ENCODE measurements at places on chromosomes 1 and 21.

- DNase-seq, result no peak
Measured at GRCh38 chr1:22365331-22366295, 86.0 kb upstream of the ZBTB40 start.

GRCh38 chr1:81731989-81732388 is 68.7 kb upstream of the ADGRL2 start:
- no peak for DNase-seq

DNA sequence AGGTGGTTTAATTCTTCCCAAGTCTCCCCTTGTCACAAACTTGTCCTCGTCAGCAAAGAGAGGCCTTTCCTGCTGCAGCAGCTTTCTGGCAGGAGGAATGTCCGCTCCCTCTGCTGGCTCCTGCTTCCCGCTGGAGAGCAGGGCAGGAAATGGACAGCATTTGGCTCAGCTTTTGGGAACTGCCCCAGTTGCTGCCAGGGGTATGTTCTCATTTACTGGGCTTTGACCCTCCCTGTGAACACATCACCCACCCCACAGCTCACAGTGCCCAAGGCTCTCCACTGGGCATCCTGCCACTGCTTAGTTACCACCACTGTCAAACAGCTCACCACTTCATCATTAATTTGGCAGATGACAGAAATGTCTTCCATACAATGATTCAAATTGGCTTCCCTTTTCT is 75.4 kb downstream of the MRPL37 start:
- no peak for DNase-seq

- DNase-seq, result peak; percentile 50
Measured at GRCh38 chr1:52166996-52167753, 25.3 kb downstream of the ZFYVE9 start.

- DNase-seq, result no peak
Measured at GRCh38 chr21:37688952-37689659, 227.2 kb downstream of the KCNJ6 start.

DNA sequence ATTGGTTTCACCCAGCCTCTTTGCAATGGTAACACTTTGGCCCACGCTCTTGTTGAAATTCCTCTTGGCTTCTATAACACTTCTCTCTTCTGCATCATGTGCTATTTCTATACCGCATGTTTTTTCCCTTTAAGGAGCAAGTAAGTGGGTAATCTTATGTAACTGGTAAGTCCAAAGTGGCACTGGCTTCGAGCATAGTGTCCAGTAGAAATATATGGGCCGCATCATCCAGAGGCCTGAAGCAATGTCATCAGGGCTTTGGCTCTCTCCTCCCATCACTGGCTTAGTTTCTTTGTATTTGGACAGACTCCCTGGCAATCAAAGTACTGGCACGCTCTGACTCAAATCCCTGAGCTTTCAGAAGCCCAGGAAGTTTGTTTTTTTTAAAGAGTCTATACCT is 17.5 kb downstream of the CHML start:
- no peak for DNase-seq

DNA sequence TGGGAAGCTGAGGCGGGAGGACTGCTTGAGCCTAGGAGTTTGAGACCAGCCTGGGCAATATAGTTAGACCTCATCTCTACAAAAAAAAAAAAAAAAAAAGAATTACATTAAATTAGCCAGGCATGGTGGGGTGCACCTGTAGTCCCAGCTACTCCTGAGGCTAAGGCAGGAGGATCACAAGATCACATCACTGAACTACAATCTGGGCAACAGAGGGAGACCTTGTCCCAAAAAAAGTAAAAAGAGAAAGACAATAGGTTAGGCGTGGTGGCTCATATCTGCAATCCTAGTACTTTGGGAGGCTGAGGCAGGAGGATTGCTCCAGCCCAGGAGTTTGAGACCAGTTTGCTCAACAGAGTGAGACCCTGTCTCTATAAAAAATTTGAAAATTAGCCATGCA is 130.3 kb downstream of the TIAM1 start:
- DNase-seq, result no peak

GRCh38 chr1:183732236-183732880 is 72.6 kb upstream of the RGL1 start:
- DNase-seq, result no peak

- no peak for DNase-seq
Measured at GRCh38 chr1:111227851-111228747, 586 bp downstream of the CHI3L2 start.

GRCh38 chr21:33396951-33397350 is 6.3 kb upstream of the IFNGR2 start:
- DNase-seq, result no peak

- DNase-seq, result peak; percentile 55
Measured at GRCh38 chr21:26169061-26169610, 1.4 kb downstream of the APP start.

GRCh38 chr1:219534991-219535390 is 77.9 kb downstream of the ZC3H11B start:
- no peak for DNase-seq

- no peak for DNase-seq
Measured at GRCh38 chr1:43706598-43707189, 642 bp upstream of the ST3GAL3 start.

GRCh38 chr1:177219554-177220458 is 49.0 kb downstream of the BRINP2 start:
- DNase-seq, result peak; percentile 5

DNA sequence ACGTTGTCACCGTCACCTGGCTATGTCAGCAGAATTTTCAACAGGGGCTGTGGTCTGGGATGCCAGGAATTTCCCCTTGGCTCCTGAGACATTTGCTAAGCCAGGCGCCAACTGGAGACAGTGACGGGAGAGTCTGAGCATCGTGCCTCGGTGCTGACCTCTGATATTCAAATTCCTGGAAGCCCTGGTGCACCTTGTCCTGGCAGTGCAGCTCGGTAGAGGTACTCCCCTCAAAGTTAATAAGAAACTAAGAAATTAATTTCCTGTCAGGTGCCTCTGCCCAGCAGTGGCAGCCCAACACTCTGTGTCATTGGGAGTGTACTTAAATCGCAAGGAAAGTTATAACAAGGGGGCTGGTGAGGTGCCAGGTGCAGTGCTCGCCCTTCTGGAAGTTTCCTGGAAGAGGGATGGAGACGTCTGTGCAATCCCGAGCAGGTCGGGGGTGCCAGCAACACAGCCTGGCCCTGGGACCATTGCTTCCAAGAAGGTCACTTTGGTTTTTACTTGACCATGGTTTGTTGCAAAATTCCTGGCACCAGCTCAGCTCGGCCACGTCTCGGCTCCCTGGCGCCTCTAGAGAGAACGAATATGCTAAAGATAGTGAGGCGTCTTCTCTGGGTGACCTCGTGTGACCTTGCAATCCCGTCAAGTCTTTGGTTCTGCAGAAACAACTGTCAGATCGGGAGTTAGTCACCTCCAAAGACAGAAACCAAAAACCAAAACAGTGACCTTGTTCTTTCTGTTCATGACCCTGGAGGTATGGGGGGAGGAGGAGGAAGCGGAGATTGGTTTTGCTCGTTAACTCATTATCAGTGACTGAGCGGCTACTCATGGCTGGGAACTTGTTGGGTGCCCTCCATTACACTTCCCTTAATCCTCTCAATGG is 149.5 kb upstream of the VAMP3 start:
- DNase-seq, result no peak

DNA sequence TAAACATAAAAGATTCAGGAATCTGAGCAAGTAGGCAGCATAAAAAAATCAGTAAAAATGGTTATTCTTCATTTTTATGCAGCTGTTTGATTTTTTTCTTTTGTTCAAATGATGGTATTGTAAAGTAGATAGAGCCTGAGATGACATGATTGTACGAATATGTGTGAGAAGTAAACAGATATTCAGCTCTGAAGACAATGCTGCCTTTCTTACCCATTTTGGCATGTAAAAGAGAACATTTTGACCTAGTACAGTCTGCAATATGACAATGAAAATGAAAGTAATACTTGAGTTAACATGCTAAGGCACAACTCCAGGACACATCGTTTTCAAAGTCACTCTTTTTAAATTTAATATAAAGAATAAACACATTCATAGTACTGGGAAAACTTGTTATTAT is 95.7 kb upstream of the NCAM2 start:
- DNase-seq, result no peak

DNA sequence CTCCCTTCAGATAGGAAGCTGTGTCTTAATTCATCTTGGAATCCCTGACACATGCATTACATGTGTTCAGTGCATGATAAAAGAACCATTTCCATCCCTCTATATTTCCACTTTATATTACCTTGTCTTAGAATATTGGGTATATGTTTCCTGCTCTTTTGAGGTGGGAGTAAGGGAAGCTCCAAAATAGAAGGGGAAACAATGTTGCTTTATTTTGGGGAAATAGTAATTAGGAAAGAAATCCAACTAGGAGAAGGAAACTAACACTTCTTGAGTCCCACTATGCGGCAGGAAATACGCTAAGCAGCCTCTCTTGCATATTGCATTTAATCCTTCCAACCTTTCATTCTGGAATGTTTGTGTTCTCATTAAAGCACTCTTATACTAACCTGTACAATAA is 89.4 kb upstream of the VAV3 start:
- DNase-seq, result no peak

GRCh38 chr1:55912438-55912837 is 666.9 kb downstream of the PLPP3 start:
- no peak for DNase-seq

DNA sequence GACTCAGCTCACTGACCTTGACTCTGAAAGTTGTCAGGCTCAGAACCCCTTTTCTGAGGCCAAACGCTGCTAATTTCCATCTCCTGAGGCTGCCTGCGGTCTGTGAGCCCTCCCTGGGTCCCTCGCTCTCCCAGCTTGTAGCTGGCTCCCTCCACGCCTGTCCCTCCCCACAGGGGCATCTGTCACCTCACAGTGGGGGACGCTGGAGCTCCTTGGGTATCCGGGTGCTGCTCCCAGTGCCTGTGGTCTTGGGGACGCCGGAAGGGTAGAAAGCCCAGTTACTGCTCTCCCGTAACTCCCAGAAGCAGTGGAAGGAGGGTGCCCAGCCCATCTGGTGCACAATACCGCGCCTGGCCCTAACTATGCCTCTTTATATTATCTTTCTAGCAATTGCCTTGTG is 13.0 kb upstream of the MMEL1 start:
- DNase-seq, result no peak

DNA sequence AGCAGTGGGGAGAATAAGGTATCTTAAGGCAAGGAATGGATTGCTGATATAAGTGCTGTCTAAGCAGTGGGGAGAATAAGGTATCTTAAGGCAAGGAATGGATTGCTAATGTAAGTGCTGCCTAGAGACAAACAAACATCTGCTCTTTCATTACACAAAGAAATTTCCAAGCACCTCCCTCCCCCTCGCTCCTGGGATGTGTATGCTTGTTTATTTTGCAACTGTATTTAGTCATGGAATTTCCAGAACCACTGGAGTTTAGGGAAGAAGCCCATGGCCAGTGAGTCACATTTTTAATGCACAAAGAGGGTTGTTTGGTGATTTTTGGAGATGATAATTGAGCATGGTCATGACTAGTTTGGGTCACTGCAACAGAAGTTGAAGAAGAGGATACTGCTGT is 21.5 kb downstream of the PDPN start:
- no peak for DNase-seq

- no peak for DNase-seq
Measured at GRCh38 chr1:203182387-203182953, 4.0 kb downstream of the CHI3L1 start.

DNA sequence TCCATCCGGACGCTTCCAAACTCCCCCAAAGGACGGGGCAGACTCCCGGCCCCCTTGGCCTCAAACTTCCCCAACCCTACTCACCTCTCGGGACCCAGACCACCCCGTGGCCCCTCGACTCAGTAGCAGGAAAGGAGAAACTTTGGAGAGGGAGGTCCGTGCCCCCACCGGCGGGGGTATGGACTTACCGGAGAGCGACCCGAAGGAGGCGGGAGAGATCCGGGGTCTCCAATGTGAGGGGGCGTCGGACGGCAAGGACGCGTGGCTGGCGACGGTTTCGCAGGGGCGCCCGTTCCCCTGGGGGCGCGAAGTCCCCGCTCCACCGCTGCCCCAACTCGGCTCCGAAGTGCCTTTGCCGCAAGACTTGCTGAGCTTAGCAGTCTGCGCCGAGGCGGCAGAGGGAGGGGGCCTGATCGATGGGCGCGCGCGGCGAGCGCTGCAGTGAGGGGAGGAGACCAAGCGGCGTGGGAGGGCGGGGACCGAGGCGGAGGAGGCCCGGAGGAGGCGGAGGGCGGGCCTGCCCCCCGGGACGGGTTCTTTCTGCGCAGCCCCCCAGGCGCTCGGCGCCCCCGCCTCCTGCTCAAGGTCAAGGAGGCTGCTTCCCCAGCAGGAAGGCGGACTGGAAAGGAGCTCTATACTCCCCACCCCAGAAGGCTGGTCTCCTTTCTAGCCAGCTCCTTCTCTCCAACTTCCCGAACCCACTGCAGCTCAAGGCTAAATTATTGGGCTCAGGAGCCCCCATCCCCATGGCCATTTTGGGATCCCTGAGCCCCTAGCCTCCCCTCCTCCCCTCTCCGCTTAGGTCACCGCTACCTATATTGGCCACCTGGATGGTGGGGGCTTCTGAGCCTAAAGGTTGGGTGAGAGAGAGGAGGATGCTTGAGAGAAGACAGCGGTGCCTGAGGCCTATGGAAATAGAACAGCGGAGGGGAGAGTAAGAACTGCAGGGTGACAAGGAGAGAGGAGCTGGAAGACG is at the start of gene SYT2:
Gene SYT2, minus strand, starts transcription at position 385 of the 976 bp plus-strand sequence. CDS start 104,682 bp downstream, outside the sequence.
- DNase-seq, result peak; percentile 13

DNA sequence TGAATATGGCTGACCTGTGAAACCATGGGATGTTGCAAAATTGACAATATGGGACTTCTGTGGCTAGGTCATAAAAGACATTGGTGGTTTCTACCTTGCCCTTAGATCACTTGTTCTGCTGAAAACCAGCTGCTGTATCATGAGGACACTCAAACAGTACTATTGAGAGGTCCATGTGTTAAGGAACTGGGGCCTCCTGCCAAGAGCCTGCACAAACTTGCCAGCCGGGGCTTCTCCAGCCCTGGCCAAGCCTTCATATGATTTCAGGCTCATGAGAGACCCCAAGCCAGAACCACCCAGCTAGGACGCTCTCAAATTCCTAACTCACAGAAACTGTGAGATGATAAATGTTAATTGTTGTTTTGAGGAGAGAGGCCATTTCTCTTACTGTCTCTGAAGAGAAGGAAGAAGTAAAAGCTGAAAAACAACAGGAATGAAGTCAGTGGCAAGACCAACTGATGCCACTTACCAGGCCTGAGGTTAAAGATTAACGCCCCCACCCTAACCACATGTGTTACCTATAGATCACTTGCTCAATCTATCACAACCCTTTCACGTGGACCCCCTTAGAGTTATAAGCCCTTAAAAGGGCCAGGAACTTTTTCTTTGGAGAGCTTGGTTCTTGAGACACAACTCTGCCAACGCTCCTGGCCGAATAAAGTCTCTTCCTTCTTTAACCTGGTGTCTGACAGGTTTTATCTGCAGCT is 3.9 kb upstream of the PITHD1 start:
- DNase-seq, result no peak

- DNase-seq, result no peak
Measured at GRCh38 chr1:22578732-22579361, 15.6 kb downstream of the EPHA8 start.

DNA sequence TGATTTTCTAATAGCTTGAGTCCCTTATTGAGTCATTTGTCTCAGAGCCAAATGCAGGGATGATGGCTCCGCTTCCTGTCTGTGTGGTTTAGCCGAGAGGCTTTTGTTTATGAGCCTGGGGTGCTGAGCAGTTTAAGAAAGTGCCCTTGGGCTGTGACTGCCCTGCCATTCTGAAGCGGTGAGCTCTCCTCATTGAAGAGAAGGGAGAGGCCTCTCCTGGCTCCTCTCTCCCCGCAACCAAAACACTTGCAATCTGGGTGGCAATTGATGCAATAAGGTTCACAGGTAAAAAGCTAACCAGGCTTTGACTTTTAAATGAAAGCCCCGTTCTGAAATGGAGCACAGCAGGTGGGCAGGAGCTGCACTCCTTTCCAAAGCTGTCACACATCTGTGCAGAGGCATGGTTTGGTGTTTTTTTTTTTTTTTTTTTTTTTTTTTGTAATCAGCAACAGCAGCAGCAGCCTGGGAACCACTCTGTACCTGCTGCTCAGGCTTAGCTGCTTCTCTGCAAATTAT is 403.7 kb downstream of the SIPA1L2 start:
- no peak for DNase-seq

Measured in NCI-H524 treated with DMSO at 0.1 percent for 48 hours (cell line).